Stimulated activated CD4-positive, alpha-beta T cell treated with anti-CD3 and anti-CD28 coated beads, Interleukin-1b, Interleukin-23, amount 100 ng/mL, for 48 hours (primary cell): ENCODE measurements at places on chromosomes 7 and 10.
A peak's percentile ranks its signal among the peaks of the same experiment; 100 is the strongest.

DNA sequence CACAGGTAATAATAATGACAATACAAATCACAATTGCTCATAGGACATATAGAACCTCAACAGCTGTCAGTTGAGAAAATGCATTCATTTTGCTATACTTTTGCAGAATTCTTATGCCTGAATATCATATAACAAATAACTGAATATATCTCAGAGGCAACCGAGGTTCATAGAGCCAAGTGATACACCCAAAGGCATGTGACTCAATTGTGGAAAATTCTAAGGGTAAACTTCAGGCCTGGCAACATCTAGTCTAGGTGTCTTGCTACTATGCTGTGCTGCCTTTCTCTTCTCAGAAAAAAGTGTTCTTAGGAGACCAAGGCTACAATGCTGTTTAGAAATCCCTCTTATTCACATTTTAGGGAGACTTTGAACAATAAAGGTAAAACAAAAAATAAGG lies 270.7 kb downstream of the BAMBI start:
- no peak for DNase-seq

DNA sequence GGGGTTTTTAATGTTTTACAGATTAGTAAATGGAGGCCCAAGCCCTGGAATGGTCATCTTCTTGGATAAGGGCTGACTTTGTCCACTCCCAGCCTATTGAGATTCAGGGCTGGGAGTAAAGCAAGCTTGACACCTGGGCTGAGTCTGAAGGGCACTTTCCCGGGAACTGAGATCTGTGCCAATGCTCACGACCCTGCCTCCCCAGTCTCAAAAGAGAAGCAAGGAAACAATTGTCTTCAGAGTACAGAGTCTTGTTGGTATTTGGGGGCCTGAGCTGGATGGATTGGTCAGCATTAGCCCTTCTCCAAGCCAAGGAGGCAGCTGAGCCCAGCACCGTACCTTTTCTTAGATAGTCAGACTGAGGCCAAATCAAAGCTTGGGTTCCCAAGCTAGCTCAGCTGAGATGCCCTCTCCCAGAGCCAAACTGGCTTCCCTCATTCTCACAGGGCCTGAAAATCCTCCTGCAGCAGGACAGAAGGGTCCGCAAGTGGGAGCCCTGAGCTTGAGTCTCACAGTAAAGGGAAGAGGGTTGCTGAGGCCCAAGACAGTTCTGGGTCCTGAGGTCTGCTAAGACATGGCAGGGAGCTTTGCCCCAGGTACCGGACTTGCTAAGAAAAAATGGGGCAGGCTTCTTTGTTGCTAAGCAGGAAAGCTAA lies 3.7 kb downstream of the DDIT4 start:
- no peak for DNase-seq

DNA sequence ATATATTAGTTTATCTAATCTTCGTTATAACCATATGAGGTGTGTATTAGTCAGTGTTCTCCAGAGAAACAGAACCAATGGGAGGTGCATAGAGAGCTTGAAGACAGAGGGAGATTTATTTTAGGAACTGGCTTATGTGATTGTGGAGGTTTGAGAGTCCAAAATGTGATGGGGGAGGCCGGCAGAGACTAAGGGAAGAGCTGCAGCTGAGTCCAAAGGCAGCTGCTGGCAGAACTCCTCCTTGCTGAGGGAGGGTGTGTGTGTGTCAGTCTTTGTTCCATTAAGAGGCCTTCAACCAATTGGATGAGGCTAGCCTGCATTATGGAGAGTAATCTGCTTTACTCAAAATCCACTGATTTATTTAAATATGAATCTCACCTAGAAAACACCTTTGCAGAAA lies 165.1 kb downstream of the SH3PXD2A start:
- no peak for DNase-seq

DNA sequence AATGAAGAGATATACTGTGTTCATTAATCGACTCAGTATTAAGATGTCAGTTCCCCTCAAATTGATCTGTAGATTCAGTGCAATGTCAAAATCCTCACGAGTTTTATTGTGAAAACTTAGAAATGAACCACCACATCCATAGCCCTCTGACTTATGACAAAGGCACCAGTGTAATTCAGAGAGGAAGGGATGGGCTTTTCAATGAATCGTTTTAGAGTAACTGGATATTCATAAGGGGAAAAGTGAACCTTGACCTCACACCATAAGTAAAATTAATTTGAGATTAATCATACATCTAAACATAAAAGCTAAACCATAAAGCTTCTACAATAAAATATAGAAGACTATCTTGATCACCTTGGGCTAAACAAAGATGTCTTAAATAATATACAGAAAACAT lies 128.1 kb downstream of the ELFN1 start:
- no peak for DNase-seq

- no peak for DNase-seq
Measured at GRCh38 chr10:91756286-91756685, 41.9 kb upstream of the TNKS2 start.

- no peak for DNase-seq
Measured at GRCh38 chr10:17112566-17112965, 17.0 kb downstream of the CUBN start.

DNA sequence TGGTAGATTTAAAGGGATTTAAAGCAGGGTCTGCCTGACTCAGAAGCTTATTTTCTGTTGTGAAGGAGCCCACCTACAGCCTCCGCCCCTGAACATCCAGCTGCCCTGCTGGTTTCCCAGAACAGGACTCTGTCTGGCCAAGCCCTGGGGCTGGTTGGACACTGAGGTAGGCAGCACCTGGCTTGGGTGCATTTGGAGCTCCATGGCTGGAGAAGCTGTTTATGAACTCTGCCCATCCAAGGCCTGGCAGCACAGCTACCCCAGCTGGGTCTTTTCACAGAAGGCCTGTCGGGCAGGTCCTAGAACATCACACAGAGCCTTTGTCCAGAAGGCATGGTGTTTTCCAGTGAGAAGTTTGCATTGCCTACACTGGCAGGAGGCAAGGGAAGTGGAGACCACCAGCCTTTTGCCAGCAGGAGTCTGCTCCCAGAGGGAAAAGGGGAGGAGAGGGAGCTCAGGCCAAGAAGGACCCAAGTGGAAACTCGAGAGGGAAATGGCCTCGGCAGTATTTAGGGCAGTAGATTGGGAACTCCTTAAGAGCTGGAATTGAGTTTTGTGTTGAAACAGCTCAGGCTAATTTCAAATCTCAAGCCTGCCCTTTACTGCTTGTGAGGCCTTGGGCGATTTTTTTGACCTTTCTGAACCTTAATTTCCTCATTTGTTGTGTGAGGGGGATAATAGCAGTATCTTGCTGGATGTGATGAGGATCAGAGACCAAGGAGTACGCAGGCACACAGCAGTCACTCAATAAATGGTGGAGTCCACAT lies 12.3 kb upstream of the PDCD4 start:
- DNase-seq, result no peak

DNA sequence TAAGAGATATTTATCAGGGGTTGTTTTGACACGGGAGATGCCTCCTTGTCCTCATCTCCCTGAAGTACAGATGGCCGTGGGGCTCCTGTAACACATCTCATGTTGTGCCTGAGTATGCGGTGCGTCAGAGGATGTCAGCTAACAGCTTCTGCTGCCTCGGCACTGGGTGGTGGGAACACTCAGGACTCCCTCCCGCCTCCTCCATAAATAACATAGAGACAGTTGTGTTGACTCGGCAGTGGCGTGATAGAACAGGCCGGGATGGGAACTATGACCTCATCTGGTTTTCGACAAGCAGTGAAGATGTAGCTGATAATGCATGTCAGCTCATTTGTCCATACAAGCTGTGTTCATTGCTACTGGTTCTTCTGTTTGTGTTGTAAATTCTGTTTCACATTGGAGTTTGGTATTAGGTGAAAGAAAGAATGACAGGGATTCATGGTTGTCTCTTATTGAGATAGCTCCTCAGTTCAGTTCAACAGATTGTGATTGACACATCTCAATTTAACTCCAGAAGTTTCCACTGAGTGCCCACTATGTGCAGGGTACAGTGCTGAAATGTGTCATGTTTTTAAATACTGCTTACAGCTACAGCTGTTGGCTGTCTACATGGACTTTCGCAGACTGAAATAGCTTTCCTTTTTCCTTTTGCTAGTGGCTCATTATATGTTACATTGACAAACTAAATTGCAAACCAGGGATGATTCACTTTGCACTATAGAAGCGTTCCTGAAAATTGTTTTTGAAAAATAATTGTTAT lies 87.4 kb downstream of the CHN2 start:
- DNase-seq, result no peak

DNA sequence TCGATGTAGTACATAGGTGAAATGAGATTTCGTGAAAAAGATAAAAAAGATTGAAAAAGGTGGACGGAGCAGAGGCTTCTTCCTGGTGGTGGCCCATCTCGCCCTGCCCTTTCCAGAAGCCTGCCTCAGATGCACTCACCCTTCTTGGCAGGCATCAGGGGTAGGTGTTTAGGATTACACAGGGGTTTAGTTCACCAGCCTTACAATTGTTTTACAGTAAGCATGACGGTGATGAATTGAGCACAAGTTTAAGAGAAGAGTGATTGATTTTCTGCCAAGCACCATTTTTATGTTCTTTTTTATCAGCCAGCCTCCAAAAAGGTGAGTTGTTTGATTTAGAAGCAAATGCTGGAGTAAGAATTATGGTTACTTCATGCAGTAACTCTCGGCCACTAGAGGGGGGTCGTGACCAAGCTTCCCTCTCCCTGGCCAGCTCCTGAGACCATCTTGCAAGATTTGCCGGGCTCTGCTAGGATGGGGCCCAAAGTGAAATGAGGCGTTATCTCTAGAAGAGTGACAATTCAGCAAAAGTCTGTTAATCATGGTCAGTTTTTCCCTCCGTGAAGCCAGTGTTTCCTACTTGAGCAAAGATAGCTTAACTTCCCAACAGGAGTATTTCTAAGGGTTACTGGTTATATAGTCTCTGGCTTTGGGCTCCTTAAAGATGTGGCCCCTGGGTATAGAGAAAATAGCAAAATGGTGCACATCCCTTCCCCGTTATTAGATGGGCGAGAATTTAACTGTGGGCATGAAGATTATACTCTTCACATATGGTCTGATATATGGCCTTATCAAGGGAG lies 228.8 kb downstream of the BMPER start:
- peak; percentile 12 for DNase-seq

DNA sequence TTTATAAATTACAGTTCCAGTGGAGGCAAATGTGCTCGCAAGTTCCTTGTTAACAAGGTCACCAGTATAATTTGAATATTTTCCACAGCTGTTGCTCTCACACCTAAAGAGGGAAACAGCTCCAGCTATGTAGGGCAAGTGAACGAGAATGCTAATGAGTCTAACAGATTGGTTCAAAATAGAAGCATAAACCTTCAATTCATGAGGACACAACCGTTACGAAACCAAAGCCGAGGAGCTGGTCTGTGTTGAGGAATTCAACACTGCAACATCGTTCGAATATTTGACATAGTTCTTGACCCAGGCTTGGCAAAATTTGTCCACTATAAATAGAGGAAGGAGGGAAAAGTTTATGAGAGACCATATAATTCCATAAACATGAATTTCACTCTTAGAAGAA lies 161.3 kb downstream of the KLF6 start:
- DNase-seq, result no peak

- DNase-seq, result no peak
Measured at GRCh38 chr7:100825215-100825671, 2.1 kb downstream of the EPHB4 start.
